ENCODE measurements at places on chromosomes 5 and 9.

DNA sequence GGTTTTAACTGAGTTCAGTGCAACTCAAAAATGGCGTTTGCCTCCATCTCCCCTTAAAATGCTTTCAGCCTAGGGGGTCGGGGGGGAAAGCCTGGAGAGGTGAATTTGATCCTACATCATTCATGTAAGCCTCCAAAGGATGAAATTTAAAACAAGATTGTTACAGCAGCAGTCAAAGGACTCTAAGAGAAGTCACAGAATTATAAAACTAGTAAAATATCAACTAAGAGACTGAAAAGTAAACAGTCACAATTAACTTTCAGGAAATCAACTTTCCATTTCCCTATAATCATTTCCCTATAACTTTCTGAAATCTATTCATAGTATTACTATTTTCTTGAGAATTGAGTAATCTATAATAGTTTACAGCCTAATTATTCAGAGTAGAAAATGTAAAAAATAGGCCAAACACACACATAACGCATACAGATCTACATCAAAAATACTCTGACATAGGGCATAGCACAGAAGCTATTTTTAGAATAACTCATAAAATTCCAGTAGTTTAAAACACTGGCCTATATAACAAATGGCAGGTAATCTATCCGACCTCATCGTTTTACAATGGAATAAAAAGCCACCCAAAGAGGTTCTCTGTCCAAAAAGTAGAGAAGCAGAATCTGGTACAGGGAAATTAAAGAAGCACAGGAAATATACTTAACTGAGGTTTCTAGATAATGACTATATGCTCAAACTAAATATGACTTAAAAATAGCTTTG lies 37.6 kb downstream of the FBXL17 start:
- no peak for DNase-seq

- DNase-seq: no peak
Observed at GRCh38 chr5:107518616-107519015, 152.1 kb downstream of the EFNA5 start.

GRCh38 chr9:135906291-135907005 lies 898 bp downstream of the CAMSAP1 start:
- no peak for DNase-seq

DNA sequence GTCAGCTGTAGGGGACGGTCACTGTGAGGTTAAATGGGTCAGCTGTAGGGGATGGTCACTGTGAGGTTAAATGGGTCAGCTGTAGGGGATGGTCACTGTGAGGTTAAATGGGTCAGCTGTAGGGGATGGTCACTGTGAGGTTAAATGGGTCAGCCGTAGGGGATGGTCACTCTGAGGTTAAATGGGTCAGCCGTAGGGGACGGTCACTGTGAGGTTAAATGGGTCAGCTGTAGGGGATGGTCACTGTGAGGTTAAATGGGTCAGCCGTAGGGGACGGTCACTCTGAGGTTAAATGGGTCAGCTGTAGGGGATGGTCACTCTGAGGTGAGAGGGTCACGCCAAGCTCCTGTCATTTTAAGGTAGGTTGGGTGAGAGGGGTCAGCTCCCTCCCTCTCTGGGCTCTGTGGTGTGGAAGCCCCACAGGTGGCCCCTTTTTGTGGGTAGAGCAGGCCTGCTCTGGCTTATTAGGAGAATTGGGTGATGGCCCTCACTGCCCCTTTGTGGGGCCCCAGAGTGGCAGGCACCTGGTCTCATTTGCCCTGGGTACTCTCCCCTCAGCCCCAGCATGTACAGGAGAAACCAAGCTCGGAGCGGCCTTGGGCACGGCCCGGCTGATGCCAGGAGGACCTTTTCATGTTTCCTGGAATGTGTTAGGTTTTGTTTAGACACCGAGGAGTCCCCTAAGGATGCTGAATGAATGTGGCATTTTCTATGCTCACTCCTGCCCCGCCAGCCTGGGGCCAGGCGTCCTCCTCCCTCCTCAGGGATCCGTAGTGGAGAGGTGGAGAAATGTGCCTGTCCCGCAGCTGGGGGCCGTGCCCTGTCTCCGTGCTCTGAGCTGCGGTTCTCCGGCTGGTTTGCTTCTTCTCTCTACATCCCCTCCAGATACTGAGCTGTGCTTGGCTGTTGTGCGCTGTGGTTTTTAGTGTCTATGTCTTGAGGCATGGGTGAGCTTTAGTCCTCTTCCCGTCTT lies 31.4 kb downstream of the AHRR start:
- no peak for DNase-seq

GRCh38 chr9:125160750-125161149 lies 17.4 kb upstream of the SCAI start:
- DNase-seq: no peak

- DNase-seq: no peak
Observed at GRCh38 chr5:88248743-88249540, 19.7 kb downstream of the TMEM161B start.
